ENCODE measurements at places on chromosomes 1 and 21. TPM values are rescaled to one million over a fixed set of nuclear protein-coding genes. Genes with fewer than 3 reads are reported as not detected.
A peak's percentile ranks its signal among the peaks of the same experiment; 100 is the strongest.

DNA sequence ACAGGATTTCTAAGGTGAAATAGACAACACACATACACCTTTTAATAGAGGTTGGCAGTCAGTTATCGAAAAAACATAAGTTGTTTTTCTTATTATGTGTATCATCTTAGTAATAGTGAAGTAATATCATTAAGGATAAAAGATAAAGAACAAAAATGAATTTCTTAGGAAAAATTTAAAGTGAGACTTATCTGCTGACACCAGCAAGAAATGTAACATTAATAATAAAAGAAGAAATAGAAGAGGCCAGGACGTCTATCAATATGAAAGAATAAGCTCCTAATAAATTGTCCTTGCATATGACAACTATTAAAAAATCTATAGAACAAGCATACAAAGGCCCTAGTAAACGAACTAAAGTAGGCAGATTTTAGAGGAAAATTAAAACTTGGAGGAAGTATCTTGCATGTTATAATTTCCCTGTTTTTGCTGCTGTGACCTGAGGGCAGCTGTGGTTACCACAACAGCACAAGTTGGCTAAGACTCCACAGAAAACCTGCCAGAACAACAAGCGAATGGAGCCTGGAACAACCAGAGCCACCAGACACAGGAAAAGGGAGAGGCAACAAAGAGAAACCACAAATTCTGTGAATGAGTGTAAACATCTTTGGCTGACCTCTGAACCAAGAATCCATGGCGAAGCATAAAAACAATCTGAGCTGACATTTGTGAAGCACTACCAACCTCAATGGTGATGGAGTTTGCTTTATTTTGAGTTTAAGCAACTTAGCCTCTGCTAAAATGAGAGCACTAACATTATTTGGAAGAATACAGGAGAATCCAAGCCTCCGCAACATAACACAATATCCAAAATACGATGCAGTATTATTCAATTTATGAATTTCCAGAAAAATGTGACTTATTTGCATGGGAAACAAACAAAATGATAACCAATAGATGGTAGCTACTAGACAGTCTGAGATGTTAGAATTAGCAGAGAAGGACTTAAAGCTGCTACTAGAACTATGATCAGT is 207.5 kb downstream of the KCNT2 start:
- DNase-seq: peak; percentile 54

DNA sequence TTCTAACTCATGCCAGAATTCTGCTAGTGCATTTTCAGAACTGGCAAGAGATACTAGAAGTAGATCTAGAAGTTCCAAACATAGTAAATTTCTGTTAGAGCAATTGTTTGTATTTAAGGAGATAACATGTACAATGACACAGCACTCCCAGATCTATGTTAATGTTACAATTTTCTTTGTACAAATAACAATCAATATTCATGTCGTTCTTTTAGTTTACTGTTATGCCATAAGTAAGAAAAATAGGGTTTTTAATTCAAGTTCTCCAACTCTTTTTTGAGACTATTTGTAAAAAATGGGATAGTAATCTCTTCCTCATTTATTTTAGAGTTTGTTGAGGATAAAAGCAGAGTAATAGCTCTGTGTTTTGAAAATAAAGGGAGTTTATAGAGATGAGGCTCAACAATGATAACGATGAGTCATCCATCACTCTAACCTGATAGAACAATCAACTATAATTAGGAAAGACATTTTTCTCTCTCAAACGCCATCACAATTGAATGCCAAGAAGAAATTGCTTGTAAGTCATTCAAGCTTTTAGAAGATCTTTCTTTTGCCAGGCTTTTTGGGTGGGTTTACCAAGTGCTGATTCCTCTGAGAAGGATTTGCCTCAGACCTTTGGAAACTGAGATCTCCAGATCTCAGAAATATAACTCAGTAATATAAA is 638 bp downstream of the CD84 start:
- no peak for DNase-seq

GRCh38 chr1:59039551-59039950 is 255.7 kb upstream of the JUN start:
- DNase-seq: no peak

The GUCA2B gene
- total RNA-seq: not detected

GRCh38 chr1:20711285-20712214 is 6.3 kb downstream of the KIF17 start:
- no peak for DNase-seq

Measured in breast epithelium (tissue), 4 donors.